ENCODE measurements at places on chromosomes 6 and 20.

- no peaks in the 10 kb centered on the region for H3K36me3 ChIP-seq
- H3K27ac ChIP-seq: no peak overlapping the region
- H3K4me1 ChIP-seq: no peaks in the 10 kb centered on the region
Measured at GRCh38 chr6:45555981-45556771, 178.4 kb upstream of the SUPT3H start.

- no peak for DNase-seq
- H3K27ac ChIP-seq: no peak overlapping the region
- H3K4me1 ChIP-seq: no peaks in the 10 kb centered on the region
- H3K27me3 ChIP-seq: no peaks in the 10 kb centered on the region
- H3K36me3 ChIP-seq: no peaks in the 10 kb centered on the region
Measured at GRCh38 chr6:55704421-55704820, 125.4 kb upstream of the HMGCLL1 start.

DNA sequence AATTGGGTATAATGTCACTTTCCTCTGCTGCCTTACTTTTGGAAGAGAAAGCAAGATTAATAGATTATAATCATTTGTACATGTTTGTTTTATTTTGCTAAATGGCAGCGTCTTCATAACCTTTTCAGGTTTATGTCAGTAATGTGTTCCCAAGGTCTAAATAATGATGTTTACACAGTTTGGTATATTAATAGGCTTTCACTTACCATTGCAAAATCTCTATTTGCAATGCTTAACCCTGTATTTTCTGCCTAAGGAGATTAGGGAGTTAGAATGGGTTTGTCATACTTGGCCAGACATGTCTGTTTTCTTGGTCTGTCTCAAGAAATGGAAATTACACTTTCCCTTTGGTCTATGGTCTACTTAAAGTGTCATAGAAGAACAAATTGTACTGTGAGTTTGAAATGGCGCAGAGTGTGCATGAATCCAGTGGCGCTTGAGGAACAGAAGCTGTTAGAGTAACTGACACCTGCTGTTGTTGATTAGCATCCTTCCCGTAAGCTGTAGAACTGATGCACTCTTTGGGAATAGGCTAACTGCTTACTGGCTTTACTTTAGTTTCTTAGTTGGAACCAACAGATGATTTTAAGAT lies 261.1 kb downstream of the SAMD5 start:
- no peaks in the 10 kb centered on the region for H3K4me1 ChIP-seq
- H3K36me3 ChIP-seq: no peaks in the 10 kb centered on the region
- H3K27ac ChIP-seq: no peak overlapping the region
- no peak for DNase-seq
- no peak overlapping the region for H3K4me3 ChIP-seq

- H3K27ac ChIP-seq: no peak overlapping the region
- H3K27me3 ChIP-seq: no peaks in the 10 kb centered on the region
- no peaks in the 10 kb centered on the region for H3K36me3 ChIP-seq
- H3K4me1 ChIP-seq: no peaks in the 10 kb centered on the region
- DNase-seq: no peak
Measured at GRCh38 chr20:9912858-9913434, 74.1 kb upstream of the PAK5 start.

GRCh38 chr20:39563349-39563748 lies 601.2 kb downstream of the DHX35 start:
- no peak for DNase-seq
- H3K4me3 ChIP-seq: no peak overlapping the region
- H3K4me1 ChIP-seq: no peaks in the 10 kb centered on the region
- no peaks in the 10 kb centered on the region for H3K36me3 ChIP-seq
- H3K27ac ChIP-seq: no peak overlapping the region

- H3K4me3 ChIP-seq: no peak overlapping the region
- DNase-seq: no peak
- H3K4me1 ChIP-seq: no peaks in the 10 kb centered on the region
Measured at GRCh38 chr6:143482593-143482992, 28.9 kb downstream of the FUCA2 start.

- H3K36me3 ChIP-seq: no peaks in the 10 kb centered on the region
- no peak overlapping the region for H3K4me3 ChIP-seq
- H3K27me3 ChIP-seq: peaks cover 2% of the 10 kb centered on the region
Measured at GRCh38 chr6:134094441-134094840, 42.0 kb upstream of the SLC2A12 start.

DNA sequence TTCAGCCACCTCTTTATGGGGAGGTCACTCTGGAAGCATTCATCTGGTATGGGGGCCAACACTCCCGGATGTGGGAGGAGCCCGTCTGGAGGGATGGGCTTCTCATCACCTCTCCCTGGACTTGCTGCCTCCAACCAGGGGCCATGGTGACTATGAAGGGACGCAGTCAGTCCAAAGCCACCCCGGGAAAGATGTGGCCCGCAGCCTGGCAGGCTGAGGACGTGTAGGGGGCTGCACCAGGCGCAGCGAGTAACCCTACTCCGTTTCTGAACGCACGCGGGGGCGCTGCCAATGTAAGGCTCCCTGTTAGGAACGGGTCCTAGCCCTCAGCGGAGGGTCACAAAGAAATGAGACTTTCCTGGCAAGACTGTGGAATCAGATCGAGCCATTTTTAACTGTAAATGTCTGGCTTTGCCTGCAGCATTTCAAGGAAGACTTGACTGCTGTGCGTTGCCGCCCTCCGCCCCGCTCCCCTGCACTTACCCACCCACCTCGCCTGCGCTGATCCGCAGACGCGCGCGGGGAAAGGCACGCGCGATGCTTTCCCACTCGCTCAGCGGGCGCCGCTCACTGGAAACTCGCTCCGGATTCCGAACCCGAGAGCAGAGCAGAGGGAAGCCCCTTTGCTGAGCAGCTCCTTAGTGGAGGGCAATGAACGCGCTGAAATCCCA lies 55.1 kb downstream of the IL20RA start:
- no peak overlapping the region for H3K4me3 ChIP-seq
- H3K36me3 ChIP-seq: no peaks in the 10 kb centered on the region
- H3K27ac ChIP-seq: no peak overlapping the region
- peaks cover 21% of the 10 kb centered on the region for H3K27me3 ChIP-seq
- H3K4me1 ChIP-seq: no peaks in the 10 kb centered on the region
- no peak for DNase-seq

GRCh38 chr20:25294459-25295385 lies 46.8 kb downstream of the PYGB start:
- DNase-seq: peak; percentile 49
- no peaks in the 10 kb centered on the region for H3K27me3 ChIP-seq
- no peaks in the 10 kb centered on the region for H3K4me1 ChIP-seq
- H3K4me3 ChIP-seq: no peak overlapping the region
- peaks cover 25% of the 10 kb centered on the region for H3K36me3 ChIP-seq

GRCh38 chr20:3687655-3688054 lies 5.8 kb upstream of the ADAM33 start:
- H3K36me3 ChIP-seq: no peaks in the 10 kb centered on the region
- no peak overlapping the region for H3K27ac ChIP-seq
- DNase-seq: no peak
- no peaks in the 10 kb centered on the region for H3K4me1 ChIP-seq
- H3K4me3 ChIP-seq: no peak overlapping the region
- no peaks in the 10 kb centered on the region for H3K27me3 ChIP-seq

DNA sequence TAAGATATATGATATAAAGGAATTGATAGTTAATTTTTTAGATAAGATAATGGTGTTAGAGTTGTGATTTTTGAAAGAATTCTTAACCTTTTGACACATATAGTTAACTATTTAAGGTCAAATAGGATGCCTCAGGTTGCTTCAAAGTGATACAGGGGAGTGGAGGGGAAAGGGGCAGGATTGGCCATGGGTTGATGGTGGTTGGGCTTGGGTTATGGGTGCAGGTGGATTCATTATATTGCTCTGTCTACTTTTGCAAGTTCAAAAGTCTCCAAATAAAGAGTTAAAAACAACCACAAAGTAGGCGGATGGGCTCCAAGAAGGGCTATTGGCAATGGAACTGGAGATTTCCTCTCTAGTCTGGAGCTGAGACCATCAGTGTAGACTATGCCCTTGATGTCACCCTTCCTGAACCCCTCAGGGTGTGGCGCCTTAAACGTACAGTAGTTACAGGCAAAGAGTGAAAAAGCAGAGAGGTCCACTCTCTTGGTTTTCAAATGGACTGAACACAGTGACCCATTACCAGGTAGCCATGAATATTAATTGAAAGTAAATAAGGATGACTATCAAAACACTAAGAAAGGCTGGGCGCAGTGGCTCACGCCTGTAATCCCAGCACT lies 81.2 kb downstream of the PTPN1 start:
- H3K27ac ChIP-seq: no peak overlapping the region
- H3K4me3 ChIP-seq: no peak overlapping the region
- H3K4me1 ChIP-seq: no peaks in the 10 kb centered on the region
- DNase-seq: no peak
- no peaks in the 10 kb centered on the region for H3K27me3 ChIP-seq

GRCh38 chr20:19212469-19212815 lies at the start of gene SLC24A3:
Gene SLC24A3 (plus strand): TSS chr20:19212642.
- no peak for DNase-seq
- H3K4me3 ChIP-seq: no peak within 1 kb of the TSS
- H3K4me1 ChIP-seq: no peaks in the 10 kb centered on the region
- H3K27ac ChIP-seq: no peak within 1 kb of the TSS
- no peaks in the 10 kb centered on the region for H3K36me3 ChIP-seq
- H3K27me3 ChIP-seq: peaks cover 2% of the 10 kb centered on the region

GRCh38 chr6:74466572-74466971 lies 739.3 kb downstream of the COL12A1 start:
- no peak overlapping the region for H3K4me3 ChIP-seq
- H3K4me1 ChIP-seq: no peaks in the 10 kb centered on the region
- H3K27ac ChIP-seq: no peak overlapping the region

- H3K4me3 ChIP-seq: no peak overlapping the region
- H3K36me3 ChIP-seq: no peaks in the 10 kb centered on the region
- no peaks in the 10 kb centered on the region for H3K4me1 ChIP-seq
- H3K27ac ChIP-seq: no peak overlapping the region
Measured at GRCh38 chr6:89281779-89282246, 33.3 kb downstream of the GABRR2 start.
